ENCODE measurements at places on chromosomes 4 and X. TPM values are rescaled to one million over a fixed set of nuclear protein-coding genes. Genes with fewer than 3 reads are reported as not detected.

NAP1L3 gene
- total RNA-seq, result 0.64 TPM

MTMR8 gene
- total RNA-seq, result 6.4 TPM

RBM46 gene
- not detected for total RNA-seq

SPIN2A gene
- 0.50 TPM for total RNA-seq

NAT8L gene
- total RNA-seq, result 0.05 TPM

GC gene
- total RNA-seq, result not detected

RTL9 gene
- total RNA-seq, result not detected

- no peak for DNase-seq
Measured at GRCh38 chrX:107398115-107398514, 51.3 kb upstream of the FRMPD3 start.

DNA sequence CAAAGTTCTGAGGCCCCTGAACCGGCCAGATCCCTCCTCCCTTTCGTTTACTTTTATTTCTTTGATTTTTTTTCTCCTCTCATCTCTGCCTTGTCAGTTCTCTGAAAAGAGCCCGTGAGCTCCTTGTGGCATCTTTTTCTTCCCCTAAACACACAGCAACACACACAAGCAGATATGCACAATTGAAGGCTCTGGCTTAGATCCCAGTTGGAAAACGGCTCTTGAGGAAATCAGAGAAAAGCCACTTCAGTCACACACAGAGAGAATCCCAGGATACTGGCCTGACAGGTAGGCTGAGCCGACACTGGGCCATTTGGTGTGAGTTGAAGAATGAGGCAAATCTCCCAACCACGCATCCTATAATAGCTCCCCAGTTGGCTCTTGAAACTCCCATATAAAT is 12.9 kb downstream of the DIPK2B start:
- no peak for DNase-seq

- DNase-seq, result no peak
Measured at GRCh38 chr4:154082760-154083535, 294.1 kb upstream of the SFRP2 start.

GRCh38 chrX:38220024-38220414 is 652 bp downstream of the SRPX start:
- no peak for DNase-seq

DNA sequence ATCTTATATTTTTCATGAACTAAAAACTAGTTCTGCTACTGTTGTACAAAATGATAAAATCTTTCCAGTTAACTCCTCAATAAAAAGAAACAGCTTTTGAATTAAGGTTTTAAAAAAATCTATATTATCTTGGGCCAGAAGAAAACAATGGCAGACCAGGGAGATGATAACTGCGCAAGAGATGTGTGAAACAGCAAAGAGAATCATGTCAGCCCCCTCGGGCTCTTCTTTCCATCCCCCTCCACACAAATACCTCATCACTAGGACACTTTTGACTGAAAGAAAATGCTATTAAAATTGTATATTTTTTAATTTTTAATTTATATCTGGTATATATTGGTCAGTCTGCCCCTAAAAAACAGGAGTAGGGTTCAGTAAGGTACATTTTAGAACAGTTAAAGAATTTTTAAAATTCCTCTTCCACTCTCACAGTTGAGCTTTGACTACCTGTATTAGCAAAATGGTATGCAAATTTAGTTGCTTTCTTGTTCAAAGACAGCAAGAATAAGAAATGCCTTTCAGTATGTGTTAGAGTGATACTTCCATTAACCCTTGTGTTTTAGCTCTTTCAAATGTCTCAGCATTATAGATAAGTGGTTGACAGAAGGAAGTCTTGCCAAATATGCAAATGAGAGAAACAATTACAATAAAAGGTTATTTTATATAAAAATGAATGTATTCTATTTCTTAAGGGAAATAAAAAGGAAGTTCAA is 36.4 kb upstream of the LCORL start:
- no peak for DNase-seq

DNA sequence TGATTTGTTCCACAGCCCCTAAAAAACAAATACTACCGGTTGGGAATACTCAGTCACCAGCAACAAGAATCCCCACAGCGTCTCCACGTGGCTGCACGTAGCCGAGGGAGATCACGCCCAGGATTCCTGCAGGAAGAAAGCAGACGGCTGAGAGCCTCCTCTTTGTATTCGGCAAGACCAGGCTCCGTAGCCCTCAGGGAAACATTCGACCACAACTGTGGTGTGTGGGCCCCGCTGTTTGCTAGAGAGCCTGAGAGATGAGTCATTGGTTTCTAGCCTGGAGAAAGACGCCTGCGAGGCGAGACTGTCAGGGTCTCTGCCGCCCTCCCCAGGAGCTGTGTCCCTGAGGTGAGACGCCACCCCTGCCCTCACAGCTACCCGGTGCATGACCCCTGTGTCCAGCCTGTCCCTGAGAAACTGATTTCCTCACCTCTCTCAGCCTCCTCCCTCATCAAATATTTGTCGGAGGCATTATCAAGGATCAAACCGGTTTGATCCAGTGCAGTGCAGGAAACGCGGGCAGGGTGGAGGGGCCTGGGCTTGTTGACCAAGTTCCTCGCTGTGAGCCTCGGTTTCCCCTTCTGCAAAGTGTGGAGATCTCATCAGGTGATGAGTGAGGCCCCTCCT is 4.7 kb upstream of the S100P start:
- peak; percentile 84 for DNase-seq

DNA sequence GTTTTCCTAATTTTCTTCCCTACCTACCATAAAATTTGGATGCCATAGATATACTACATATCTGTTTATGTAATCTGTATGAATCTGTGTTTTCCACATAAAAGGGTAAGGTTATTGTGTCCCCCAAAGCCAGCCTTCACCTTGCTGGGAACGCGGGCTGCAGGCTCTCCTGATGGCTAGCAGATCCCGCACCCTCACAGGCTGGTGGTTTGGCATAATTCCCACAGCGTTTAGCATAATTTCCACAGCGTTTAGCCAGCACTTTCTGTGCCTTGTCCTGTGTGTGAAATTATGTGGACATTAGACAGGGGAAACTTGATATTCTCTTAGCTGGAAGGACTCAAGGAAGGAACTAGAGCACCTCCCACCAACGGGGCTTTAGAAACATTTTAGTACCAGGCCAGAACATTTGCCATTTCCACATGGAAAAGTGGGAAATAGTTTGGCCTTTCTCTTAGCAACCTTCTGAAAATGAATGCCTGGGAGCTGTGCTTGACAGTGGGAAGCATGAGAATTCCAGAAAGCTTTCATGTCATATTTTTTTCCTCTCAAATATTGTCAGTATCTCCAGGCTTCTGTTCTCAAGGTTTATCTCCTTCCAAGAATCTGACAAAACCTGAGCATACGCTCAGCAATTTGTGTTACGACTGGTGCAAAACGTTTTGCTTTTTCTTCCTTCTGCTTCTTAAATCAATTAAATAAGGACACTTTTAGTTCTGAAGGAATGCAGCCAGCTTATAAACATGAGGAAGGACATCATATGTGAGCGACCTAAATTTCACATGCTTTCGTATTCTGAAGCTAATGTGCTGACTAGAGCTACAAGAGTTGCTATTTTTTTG is 67.9 kb downstream of the STK32B start:
- no peak for DNase-seq

GRCh38 chr4:141605425-141605856 is 30.9 kb upstream of the IL15 start:
- no peak for DNase-seq

DNA sequence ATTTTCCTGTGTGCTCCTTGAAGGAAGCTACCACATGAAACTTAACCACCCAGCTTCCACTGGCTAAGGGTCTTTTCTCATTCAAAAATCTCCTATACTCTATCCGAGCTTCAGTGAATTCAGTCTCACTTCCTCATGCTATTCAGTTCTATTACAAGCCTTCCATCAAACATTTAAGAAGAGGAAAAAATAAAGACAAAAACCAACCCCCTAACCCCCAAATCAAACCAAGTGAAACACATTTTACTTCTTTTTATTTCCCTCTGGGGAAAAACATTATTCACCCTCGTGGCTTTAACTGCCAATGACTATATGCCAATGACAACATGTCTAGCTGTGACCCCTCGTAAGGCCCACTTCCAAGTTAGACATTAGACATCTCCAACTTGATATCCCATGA is 16.2 kb upstream of the WDR19 start:
- no peak for DNase-seq

DNA sequence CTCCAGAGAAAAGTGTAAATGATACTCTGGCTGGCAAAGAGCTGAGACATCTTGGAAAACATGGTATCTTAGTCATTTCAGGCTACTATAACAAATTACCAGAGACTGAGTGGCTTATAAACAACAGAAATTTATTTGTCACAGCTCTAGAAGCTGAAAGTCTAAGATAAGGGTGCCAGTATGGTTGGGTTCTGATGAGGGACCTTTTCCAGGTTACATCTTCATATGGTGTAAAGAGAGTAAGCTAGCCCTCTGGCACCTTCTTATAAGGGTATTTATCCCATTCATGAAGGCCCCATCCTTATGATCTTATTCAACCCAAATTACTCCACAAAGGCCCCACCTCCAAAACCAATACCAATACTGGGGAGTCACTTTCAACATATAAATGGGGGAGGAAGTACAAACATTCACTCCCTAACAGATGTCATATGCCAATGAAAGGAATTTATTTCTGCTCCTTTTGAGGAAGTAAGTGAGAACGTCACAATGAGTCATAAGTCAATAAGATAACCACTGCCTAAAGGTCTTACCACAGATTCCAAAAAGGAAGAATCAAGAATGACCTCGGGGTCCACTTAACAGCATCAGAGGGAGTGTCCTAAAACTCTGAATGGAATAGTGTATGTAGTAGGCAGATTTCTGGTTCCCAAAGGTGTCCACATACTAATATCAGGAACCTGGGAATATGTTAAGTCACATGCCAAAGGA is 246.6 kb downstream of the OPHN1 start:
- no peak for DNase-seq

- no peak for DNase-seq
Measured at GRCh38 chr4:89171176-89171805, 60.0 kb downstream of the TIGD2 start.

DNA sequence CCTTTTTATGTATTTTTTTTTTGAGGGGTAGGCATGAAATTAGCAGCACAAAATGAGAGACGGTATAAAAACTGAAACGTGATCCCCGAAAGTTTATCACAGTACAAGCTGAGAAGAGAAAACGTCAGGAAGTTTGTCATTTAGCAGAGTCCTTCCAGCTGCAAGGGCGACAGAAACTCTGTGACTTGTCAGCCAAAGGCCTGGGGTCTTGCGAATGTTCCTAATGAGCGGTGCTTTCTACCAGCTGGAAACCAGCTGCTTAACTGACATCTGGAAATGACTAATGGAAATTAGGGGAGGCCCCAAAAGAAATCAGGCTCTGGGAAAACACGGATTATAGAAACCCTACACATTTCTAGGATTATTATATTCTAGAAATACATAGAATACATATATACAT is 66.5 kb downstream of the CHRNA9 start:
- DNase-seq, result no peak

GRCh38 chr4:36316607-36317006 is 35.2 kb downstream of the DTHD1 start:
- no peak for DNase-seq
